ENCODE measurements at places on chromosomes 6 and 20.

- no peak for DNase-seq
These were observed 82.1 kb downstream of the PTPRA start for GRCh38 chr20:2955257-2955970.

GRCh38 chr20:45919542-45920399 lies 7.8 kb upstream of the PLTP start:
- no peak for DNase-seq

- no peak for DNase-seq
These were observed 208.0 kb upstream of the KCNQ5 start for GRCh38 chr6:72413884-72414283.

GRCh38 chr6:14444295-14444972 lies 326.9 kb downstream of the CD83 start:
- no peak for DNase-seq

DNA sequence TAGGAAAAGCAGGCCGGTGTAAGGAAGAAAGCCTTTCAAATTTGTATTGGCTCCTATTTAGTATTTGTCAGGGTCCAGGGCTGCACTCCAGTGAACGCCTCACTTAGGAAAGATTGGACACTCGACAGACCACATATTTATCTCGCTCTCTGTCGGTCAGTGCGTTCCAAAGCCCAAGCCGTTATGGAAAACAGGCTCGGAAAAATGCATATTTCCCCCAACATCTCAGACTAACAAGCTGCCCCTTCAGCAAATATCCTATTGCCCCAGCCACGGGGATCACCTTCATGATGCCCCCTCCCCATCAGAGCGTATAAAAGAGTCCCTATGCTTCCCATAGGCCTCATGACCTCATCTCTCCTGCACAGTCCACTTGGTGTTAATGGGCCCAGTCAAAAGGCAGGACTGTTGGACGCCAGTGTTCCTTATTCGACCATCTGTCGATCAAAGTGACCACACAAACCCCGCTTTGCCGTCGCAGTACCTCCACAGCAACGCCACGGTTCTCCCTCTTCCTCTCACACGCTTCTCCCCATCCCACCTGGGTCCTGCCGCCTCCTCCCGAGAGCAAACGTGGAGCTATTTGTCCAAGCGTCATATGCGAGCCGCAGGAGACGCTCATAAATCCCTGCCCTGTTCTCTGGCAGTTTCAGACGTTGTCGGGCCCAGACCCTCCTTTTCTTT lies 63.3 kb downstream of the NPEPL1 start:
- DNase-seq: no peak

- DNase-seq: no peak
These were observed 89.5 kb upstream of the HEY2 start for GRCh38 chr6:125659887-125660286.

DNA sequence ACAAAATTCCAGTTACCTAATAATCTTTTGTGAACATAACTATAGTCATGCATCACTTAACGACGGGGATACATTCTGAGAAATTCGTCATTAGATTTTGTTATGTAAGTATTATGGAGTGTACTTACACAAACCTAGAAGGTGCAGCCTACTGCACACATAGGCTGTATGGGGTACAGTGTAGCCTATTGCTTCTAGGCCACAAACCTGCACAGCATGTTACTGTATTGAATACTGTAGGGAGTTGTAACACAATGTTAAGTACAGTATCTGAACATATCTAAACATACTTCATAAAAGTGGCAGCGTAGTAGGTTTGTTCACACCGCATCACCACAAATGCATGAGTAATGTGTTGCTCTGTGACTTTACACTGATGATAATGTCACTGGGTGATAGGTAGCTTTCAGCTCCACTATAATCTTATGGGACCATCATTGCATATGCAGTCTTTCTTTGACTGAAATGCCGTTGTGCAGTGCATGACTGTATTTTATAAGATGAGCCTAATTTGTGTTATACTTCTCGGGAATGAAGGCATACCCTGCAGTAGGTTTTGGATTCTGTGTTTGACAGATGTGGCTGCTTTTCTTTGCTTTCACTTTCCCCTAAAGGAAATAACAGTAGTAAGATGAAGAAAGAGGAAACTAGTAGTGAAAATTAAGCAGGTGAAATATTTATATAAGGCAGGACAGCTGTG lies 365.6 kb downstream of the FARS2 start:
- no peak for DNase-seq

- DNase-seq: peak; percentile 89
These were observed at the start of gene SNRNP48 for GRCh38 chr6:7589949-7590917. TSS of gene SNRNP48 (plus strand) at chr6:7590198. CDS start at chr6:7590258, 60 bp downstream.

- DNase-seq: no peak
These were observed 367.3 kb upstream of the EPHA7 start for GRCh38 chr6:93786474-93787330.

DNA sequence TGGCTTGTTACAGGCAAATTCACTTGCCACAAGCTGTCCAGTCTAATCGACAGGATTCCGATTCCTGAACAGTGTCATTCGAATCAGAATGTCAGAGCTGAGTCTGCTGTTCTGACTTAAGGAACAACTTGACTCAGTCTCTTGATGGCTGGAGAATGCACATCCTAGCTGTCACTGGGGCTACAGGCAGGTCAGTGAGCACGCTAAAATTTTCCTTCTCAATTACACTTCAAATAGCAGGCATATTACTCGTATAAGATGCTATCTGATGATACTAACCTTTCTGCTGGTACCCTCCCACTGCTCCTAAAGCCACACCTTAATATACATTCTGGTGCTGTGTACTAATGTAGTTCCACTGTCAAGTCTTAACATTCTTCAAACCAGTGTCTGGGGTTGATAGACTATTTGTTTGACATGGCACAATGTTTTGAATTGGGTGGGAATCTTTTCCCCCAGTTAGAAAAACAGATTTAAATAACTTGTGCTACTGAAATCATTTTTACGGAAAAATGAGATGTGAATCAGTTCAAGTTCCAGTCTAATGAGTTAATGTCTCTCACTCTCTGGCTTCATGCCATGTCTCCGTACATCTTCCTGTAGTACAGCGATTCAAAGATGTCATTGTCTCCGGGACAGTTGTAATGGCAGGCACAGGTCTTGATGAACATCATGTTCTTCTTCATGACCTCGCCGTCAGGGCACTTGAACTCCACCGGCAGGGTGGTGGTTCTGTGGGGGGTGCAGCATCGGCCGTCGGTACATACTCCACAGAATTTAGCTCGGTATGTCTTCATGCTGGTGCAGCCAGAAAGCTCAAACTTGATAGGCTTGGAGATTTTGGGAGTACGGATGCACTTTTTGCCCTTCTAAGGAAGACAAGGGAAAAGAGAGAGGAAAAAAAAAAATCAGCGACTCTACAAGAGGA lies 2.2 kb downstream of the CCN2 start:
- no peak for DNase-seq

- DNase-seq: no peak
These were observed 106.7 kb downstream of the MYLK4 start for GRCh38 chr6:2643935-2644539.

- DNase-seq: no peak
These were observed 8.7 kb downstream of the B4GALT5 start for GRCh38 chr20:49704932-49705336.

DNA sequence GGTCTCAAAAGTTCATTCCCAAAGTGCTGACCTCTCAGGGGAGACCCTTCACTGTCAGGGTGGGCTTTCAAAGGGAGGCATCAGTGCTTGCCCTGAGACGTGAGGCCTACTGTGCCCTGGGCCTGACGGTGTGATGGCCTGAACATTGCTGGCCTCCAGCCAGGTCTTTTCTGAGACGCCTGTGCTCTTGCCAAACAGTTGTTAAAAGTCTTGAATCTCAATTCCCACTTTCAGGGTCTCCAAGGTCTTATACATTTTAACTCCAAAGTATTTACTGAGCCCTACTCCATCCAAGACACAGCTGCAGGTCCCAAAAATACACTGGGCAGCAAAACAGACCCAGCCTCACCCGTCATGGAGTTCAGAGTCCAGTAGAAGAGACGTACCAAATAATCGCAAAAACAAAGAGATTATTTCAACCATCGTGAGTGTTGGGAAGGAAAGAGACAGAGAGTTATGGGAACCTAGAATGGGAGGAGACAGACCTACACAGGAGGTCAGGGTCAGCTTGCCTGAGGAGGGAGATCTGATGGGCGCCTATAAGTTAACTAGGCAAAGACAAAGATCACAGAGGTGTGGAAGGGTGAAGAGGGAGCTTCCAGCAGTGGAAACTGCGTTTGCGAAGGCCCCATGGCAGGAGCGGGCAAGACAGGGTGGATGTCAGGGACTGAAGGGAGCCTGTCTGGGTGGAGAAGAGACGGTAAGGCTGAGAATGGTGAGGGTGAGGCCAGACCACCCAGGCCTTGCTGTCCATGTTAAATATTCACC lies 446.3 kb downstream of the PREX1 start:
- DNase-seq: no peak

GRCh38 chr6:11752360-11752759 lies 26.2 kb downstream of the ADTRP start:
- DNase-seq: no peak

GRCh38 chr20:32707691-32708581 lies 34.2 kb upstream of the C20orf203 start:
- DNase-seq: no peak

GRCh38 chr6:82178077-82178758 lies 69.3 kb downstream of the IBTK start:
- no peak for DNase-seq

- DNase-seq: no peak
These were observed 16.3 kb downstream of the BPI start for GRCh38 chr20:38320221-38320620.

DNA sequence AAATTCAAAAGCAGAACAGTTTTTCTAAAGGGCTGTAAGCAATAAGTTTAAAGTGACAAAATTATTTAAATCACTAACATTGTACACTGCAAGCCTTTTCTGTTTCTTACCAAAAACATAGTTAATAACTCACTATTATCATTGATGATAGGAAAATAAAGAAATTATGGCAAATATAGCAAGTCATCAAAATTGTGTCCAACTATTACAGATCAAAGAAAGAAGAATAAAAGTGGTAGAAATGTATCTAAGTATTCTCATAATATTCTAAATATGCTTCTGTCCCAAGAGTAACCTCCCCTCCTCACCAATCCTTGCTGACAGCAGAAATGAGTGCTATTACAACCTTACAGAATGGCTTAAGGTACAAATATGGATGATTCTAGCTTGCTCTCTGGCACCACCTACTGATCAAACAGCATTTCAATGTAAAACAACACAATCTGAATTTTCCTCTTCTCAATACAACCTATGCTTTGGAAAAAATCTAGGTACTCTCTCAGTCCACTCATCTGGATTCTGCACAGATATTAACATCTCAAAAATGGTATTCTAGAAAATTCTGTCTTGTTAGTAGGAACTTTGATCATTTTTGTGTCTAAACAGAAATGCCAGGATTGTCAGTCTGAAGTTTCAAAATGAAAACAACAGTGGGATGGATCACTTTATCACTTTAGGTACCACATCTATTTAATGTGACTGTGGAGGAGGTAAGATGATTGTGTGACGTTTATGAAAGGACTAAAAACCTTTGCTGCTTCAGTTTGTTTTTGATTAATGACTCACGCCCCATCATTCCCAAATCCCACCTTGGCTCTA lies 40.9 kb downstream of the ZFP64 start:
- DNase-seq: no peak

DNA sequence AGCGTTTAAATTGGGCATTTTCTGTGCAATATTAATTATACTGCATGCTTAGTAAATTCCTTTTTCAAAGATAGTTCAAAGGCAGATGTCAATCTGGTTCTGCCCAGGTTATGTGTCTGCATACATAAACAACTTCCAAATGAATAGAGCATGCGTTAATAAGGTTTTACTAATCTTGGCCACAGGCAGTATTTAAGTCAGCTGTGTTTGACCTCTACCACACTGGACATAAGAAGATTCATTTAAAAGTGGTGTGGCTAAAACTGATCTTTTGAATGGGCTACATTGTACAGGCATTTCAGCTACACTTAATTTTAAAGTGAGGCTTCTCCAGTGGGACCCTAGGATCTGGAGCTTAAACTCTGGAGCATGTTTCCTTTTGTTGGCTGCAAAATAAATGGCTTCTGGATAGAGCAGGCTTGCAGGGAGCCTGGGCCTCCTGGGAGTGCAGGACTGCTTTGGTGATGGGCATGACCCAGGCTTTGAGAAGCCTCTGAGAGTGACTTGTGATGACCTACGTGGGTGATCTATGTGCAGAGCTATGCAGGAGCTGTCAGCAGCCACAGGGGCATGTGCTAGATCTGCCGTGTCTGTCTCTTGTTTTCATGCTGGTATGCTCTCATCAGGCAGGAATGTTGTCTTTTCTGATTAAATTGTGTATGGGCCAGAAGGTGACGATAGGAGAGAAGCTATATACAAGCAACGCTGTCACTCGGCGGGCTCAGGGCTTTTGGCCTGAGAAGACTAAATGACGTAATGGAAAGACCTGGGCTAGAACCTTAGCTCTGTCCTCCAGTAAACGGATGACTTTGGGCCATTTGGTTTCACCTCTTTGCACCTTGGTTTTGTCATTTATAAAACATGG lies 331.2 kb downstream of the QKI start:
- DNase-seq: no peak

GRCh38 chr6:37068356-37069270 lies 63.2 kb downstream of the FGD2 start:
- no peak for DNase-seq

DNA sequence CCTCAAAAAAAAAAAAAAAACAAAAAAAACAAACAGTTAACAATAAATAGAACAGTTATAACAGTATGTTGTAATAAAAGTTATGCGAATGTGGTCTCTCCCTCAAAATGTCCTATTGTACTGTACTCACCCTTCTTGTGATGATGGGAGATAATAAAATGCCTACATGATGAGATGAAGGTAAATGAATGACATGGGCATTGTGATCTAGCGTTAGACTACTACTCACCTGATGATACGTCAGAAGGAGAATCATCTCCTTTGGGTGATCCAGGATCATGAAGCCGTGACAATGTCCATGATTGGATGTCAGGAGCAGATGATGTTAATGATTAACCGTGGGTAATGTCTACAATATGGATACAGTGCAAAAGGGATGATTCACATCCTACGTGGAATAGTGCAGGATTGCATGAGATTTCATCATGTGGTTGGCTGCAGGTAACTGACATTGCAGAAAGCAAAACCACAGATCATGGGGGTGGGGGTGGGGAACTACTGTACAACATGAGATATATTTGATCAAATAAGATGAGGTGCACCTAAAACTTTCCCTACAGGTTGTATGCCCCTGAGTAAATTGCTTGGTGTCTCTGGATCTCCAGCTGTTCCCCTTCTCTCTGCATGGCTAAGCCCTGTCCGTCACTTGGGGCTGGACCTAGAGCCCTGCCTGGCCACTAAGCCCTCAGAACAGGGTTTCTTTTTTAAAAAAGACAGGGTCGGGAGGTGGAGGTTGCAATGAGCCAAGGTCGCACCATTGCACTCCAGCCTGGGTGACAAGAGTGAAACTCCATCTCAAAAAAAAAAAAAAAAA lies 6.2 kb upstream of the RBCK1 start:
- DNase-seq: no peak

DNA sequence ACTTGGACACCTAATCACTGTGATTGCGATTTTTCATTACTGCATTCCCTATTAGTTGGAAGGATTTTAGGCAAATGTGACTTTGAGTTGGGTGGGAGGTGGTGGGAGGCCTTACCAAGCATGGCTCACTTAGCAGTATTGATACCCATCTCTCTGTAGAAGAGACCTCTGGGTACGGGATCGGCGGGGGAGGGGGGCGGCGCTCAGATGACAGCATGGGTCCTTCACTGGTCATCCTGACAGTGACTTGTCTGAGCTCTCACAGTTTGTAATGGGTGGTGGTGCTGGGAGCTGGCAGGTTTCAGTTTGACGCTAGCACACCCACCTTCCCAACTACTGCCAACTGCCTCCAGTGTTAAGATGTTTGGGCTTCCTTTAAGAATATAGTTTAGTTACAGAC lies 231.4 kb downstream of the ARID1B start:
- DNase-seq: no peak

Measured in stimulated activated CD4-positive, alpha-beta T cell treated with anti-CD3 and anti-CD28 coated beads, Interleukin-15, amount 100 ng/mL, for 48 hours (primary cell).